ENCODE measurements at places on chromosomes 16 and 17.

- DNase-seq: no peak
Measured at GRCh38 chr17:30271102-30271501, 20.6 kb downstream of the BLMH start.

- DNase-seq: no peak
Measured at GRCh38 chr16:27706866-27707685, 157.1 kb downstream of the KATNIP start.

DNA sequence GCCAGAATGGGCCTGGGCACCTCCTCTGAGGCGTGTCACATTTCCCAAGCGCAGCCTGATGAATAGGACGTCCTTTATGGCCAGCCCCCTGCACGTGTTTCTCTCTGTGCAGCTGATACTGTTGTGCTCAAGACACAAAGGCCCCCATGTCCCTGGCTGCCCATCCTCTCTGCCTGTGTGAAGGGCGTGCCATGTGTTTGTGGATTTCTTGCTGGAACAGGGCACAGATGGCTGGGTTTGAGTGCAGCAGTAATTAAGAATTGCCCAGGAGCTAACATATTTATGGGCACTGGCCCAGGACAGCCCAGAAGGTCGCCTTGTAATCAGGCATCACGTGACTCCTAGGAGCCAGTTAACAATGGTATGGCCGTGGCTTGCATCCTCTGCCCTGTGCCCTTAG is 181.1 kb downstream of the CCDC182 start:
- DNase-seq: no peak

DNA sequence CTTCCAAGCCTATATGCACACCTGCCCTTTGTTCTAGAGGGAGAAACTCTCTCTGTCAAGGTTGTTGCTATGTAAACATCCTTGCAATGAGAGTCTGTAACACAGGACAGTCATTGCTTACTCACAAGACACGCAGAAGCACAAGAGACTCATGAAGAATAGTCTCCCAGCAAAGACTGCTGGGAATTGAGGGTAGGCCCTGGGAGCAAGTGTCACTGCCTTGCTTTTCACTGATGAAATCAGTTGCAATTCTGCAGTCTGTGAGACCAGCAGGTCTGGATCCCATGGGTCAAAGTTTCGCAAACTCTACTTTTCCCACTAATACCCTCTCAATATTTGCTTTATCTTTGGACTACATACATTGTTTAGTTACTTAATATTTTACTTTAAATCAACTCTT is 177.4 kb downstream of the FTO start:
- DNase-seq: no peak

- DNase-seq: no peak
Measured at GRCh38 chr16:87856791-87857228, 12.5 kb downstream of the SLC7A5 start.

GRCh38 chr17:55677446-55677845 is 45.2 kb downstream of the TMEM100 start:
- DNase-seq: no peak

DNA sequence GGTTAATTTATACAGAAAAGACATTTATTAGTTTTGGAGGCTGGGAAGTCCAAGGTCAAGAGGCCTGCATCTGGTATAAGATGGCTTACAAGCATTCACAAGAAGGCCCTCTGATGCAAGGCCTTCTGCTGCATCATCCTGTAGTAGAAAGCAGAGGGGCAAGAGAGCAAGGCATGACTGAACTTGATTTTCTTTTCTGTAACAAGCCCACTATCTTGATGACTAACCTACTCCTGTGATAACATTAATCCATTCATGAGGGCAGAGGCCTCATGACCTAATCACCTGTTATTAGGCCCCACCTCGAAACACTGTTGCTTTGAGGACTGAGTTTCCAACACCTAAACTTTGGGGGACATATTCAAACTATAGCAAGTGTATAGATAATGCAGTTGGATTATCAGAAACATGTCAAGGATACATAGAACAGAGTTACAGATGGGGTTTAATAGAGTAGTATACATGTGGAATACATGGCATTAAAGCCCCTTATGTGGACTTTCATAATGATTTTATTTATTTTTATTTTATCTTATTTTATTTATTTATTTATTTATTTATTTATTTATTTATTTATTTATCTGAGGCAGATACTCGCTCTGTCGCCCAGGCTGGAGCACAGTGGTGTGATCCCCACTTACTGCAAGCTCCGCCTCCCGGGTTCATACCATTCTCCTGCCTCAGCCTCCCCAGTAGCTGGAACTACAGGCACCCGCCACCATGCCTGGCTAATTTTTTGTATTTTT is 88.2 kb downstream of the CHD9 start:
- DNase-seq: no peak

GRCh38 chr16:35370617-35371016 is 1911.2 kb downstream of the TP53TG3F start:
- no peak for DNase-seq

GRCh38 chr16:14095883-14096551 is 24.9 kb downstream of the MRTFB start:
- no peak for DNase-seq

GRCh38 chr17:83099086-83099555 is 19.7 kb downstream of the METRNL start:
- no peak for DNase-seq

DNA sequence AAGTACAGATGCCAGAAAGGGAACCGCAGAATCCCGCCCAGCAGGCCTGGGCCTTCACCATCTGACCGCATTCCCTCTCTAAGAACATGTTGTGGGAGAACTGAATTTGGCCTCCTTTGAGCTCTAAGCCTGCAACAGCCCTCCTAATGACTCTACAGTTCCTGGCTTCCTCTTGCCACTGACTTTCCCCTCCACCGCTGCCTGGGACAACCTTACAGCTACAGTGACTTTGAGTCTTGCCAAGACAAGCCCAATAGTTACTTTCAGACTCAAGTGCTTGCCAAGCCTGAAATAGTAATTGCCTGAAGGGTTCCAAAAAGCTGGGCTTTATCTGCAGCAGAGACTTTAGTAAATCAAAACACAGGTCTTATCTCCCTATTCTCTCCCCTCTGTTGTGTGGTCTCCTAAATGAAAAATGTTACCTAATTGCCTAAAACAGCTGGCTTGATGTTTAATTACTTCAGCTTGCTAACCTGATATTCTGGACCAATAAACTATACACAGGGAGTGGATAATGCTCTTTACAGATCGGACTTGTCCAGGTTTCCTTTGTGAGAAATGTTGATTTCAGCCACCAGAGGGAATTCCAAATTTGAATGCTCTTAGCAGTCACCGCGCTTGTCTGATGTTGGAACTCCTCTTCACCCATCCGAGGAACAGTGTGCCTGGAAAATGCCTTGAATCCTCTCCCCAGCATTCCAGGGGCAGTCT is 85.1 kb upstream of the TBX2 start:
- DNase-seq: no peak

GRCh38 chr17:49574323-49574781 is 1.3 kb upstream of the NXPH3 start:
- DNase-seq: no peak

DNA sequence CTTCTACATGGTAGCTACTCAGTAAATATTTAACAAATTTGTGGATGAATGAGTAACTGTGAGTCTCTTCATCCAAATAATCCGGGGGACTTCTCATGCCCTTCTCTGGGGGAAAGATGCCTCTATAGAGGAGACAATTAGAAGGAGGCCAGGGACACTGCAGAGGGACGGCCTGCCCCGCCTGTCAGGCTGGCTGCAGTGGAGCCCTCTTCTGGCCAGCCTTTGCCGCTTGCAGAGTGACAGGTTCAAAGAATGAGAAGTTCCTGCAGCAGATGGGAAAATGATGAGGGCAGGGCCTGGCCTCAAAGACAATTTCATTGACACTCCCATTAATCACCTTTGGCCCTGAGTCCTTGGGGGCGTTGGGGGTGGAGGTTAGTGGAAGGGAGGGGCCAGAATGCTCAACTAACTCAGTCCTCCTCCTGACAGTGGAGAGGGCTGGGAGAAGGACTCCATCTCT is 339.0 kb downstream of the MAF start:
- no peak for DNase-seq

GRCh38 chr17:15446036-15446435 is 21.4 kb downstream of the CDRT4 start:
- no peak for DNase-seq

GRCh38 chr17:75914643-75915267 is 10.1 kb upstream of the MRPL38 start:
- DNase-seq: no peak

GRCh38 chr16:11183035-11183812 is 72.8 kb downstream of the SOCS1 start:
- no peak for DNase-seq

DNA sequence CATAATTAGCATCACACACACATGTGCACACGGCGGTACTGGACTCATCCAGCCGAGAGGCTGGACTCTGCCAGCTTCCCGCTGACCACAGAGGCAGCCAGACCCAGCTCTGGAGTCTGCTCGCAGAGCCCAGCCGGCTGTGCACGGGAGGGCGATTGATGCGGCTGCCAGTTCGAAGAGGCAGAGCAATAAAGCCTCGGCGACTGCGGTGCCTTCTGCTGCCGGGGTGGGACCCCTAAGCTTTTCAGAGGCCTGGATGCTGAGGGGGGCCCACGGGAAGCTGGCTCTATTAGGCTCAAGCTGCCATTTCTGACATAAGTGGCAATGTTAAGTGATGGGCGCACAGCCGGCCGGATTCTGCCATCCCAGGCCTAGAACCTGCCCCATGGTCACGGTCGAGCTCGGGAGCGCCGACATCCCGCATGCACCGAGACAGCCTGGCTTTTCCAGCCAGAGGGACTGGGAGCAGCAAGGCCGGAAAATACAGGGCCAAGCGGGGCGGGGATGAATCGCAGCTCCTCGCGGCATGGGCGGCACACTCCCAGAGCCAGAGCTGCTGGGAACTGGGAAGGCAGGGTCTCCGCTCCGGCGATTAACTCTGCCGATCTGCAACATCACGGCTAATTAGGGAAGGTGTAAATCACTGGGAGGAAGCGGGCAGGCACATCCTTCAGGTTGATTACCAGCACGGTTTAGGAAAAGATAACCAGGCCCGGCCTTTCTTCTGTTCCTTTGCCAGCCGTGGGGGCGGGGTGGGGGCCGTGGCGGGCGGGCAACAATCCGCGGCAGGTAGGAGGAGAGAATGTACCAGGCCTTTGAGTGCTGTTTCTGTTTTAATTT is 57.7 kb downstream of the TBC1D16 start:
- no peak for DNase-seq

GRCh38 chr17:46832331-46832821 is 13.9 kb upstream of the WNT3 start:
- DNase-seq: no peak

GRCh38 chr16:58882292-58882691 is 148.2 kb upstream of the GOT2 start:
- no peak for DNase-seq

DNA sequence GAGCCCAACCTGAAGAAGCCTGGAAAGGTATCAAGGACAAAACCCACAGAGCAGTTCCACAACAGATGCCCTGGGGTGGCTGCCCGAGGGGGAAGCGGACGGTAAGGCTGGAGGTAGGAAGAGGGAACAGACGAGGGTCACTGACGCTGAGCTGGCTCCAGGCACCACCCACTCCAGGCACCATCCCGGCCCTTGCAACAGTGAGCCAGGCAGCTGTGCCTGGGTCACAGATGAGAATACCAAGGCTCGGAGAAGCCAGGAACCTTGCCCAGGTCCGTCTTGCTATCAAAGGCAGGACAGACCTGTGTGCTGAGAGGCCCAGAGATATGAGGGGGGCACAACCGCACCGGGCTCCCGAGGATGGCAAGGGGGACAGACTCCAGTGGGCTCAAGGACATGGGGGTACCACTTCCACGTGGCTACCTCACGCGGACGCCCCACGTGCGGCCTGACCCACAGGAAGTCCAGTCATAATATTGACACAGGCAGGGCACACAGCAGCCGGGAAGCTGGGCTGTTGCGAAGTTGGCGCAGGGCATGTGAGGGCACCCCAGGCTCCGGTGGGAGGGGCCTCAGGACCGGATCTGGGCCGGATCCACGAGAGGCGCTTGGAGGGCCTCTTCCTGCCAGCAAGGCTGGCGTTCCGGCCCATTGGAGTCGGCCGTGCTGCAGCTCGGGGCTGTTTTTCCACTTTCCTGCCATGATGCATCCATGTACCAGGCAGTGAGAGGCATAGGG is 29.9 kb downstream of the PEMT start:
- DNase-seq: no peak

DNA sequence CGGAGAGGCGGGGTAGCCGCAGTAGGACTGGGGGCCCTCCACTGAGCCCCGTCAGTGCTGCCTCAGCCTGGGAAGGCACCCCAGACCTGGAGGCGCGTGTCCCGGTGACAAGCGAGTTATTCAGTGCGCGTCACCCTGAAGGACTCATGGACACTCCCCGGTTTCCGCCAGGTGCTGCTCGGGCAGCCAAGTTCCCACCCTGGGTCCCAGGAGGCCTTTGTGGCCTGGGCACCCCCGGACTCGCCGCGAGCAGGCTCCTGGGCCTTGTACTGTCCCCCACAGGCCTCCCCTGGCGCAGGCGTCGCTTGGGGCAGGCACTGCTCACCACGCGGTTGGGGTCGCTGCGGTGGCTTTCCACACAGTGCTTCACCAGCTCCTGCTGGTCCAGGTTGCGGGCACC is 7.6 kb downstream of the RNF166 start:
- no peak for DNase-seq

GRCh38 chr16:89244754-89245153 is 27.3 kb downstream of the ZNF778 start:
- no peak for DNase-seq

- DNase-seq: no peak
Measured at GRCh38 chr16:66164581-66165247, 201.8 kb upstream of the CDH5 start.

- no peak for DNase-seq
Measured at GRCh38 chr16:60655514-60656153, 1380.6 kb downstream of the CDH8 start.

GRCh38 chr16:48978501-48978900 is 303.1 kb downstream of the CBLN1 start:
- DNase-seq: no peak

- no peak for DNase-seq
Measured at GRCh38 chr17:19370493-19370960, 7.8 kb upstream of the MAPK7 start.

- no peak for DNase-seq
Measured at GRCh38 chr16:47622451-47623176, 161.5 kb downstream of the PHKB start.

GRCh38 chr16:83711069-83711468 is 96.7 kb upstream of the HSBP1 start:
- DNase-seq: no peak

DNA sequence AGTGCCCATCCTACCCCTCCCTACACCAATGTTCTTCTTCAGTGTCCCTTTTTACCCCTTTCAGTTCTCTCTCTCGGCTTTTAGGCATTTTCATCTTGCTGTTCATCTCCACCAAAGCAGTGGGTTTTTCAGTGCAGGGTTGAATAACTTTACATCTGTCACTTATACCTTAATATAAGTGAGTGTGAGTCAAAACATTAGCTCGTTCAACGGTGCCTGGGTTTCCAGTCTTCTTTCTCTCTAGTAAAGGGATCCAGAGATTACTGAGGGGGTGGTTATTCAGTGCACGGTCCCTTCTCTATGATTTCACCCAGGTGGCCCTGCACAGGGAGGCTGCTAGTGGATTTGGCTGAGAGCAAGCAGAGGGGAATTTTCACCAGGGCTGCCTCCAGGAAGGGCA is 210.6 kb upstream of the CDH5 start:
- DNase-seq: no peak
